ENCODE measurements at places on chromosomes 4 and X. TPM values are rescaled to one million over a fixed set of nuclear protein-coding genes. Genes with fewer than 3 reads are reported as not detected.

The RBM47 gene
- 2.2 TPM for total RNA-seq

The DUX4 gene
- total RNA-seq: not detected

DNA sequence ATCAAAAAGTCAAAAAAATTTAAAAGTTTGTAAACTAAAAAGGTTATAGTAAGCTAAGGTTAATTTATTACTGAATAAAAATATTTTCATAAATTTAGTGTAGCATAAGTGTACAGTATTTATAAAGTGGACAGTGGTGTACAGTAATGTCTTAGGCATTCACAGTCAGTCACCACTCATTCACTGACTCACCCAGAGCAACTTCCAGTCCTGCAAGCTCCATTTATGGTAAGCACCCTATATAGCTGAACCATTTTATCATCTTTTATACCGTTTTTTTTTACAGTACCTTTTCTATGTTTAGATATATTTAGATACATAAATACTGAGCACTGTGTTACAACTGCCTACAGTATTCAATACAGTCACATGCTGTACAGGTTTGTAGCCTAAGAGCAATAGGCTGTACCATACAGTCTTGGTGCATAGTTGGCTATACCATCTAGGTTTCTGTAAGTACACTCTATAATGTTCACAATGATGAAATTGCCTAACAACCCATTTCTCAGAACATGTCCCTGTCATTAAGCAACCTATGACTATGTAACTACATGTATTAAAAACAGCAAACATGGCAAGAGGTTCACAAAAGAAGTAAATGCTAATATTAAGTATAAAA is 18.6 kb downstream of the ACSL4 start:
- DNase-seq: no peak

- no peak for DNase-seq
Measured at GRCh38 chr4:41280010-41280409, 23.3 kb downstream of the UCHL1 start.

- DNase-seq: no peak
Measured at GRCh38 chrX:20789103-20789502, 522.4 kb upstream of the RPS6KA3 start.

DNA sequence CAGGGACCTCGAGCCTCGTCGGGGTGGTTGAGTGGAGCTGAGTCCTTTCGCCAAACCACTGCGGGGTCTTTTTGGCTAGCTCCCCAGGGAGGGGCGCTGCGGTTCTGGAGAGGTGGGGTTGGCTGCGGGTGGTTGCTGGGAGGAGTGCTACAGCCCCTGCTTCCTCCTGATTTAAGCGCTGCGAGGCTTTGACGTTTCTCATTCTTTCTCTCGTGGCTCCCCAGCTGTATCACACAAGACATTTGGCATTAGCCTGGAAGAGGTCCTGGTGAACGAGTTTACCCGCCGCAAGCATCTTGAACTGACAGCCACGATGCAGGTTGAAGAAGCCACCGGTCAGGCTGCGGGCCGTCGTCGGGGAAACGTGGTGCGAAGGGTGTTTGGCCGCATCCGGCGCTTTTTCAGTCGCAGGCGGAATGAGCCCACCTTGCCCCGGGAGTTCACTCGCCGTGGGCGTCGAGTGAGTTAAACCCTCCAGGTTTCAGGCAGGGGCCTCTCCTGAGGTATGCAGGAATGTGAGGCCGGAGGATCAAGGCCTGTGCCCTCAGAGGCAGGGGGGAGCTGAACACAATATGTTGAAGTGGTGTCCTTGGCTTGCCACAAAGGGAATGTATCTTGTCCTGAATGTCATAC is 25.5 kb downstream of the ARHGAP36 start:
- DNase-seq: no peak

GRCh38 chrX:23857935-23858334 is 49.8 kb downstream of the APOO start:
- DNase-seq: no peak

- DNase-seq: no peak
Measured at GRCh38 chr4:138055890-138056289, 186.3 kb downstream of the SLC7A11 start.

The UGT2B17 gene
- total RNA-seq: not detected

The BCAP31 gene
- 137 TPM for total RNA-seq

- no peak for DNase-seq
Measured at GRCh38 chr4:52625216-52625615, 33.9 kb downstream of the USP46 start.
